NB4 (cell line): ENCODE measurements at places on chromosomes 11 and 22.

DNA sequence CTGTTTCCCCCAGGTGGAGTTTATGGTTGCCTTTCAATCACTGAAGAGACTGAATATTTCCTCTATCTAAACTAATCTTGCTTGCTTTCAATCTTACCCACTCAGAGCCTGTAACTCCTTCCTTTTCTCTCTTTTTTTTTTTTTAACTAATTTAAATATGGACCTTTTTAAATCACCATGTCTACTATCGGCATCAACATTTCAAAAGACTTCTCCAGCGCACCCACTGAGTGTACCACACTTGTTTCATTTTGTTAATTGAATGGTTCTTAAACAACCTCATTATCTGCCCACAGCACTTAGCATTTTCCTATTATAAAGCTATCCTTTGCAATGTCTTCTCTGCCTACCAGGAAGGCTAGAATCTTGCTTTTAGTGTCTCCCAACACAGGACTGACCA, 1212.5 kb downstream of the LRRC4C start:
- no peak for DNase-seq

DNA sequence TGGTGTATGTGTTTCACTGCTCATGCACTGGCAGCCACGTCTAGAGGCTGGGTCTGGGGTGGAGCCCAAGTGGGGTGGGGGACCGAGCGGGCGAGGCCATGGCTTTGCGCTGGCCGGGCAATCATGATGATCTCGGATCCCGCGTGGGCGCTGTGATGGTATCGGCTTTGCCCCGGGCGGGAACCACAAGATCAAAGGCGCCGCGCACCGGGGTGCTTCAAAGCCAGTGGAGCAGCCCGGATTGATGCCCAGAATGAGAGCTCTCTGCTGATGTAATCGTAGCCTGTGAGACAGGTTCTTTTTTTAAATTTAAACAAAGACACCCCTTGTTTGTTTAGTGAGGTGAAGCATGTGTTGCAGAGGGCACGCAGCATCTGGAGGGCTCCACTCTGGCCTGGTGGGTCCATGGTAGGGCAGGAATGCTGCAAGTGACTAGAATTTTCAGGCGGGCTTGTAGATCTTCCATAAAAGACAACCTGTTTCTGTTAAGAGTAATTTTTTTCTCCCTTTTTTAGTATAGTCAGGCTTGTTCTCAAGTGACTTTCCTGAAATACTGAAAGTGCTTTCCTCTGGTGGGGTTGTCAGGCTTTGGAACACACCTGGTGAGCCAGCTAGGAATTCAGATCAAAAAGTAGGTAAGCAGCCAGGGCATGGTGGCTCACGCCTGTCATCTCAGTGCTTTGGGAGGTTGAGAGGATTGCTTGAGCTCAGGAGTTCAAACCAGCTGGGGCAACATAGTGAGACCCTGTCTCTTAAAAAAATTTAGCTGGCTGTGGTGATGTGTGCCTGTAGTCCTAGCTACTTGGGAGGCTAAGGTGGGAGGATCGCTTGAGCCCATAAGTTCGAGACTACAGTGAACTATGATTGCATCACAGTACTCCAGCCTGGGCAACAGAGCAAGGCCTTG, 40.7 kb downstream of the ZNRF3 start:
- DNase-seq: no peak

GRCh38 chr22:47029244-47030074, 267.0 kb downstream of the TBC1D22A start:
- DNase-seq: no peak

DNA sequence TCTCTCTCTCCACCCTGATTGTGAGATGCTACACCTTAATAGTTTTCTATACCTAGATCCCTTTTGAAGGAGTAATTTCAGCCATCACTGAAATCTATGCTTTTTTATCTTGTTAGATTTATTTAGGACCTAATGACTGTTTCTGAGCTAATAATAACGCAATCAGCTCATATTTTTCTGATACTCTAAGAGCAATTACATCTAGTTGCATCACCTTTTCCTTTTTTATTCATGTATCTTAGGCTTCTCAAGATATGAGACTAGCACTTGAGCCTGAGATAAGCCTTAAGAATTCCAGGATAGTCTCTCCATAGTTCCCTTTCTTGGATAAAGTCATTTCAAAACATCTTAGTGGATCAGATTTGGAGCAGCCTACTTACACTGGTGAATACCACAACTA, 25.1 kb upstream of the CAVIN3 start:
- DNase-seq: no peak

DNA sequence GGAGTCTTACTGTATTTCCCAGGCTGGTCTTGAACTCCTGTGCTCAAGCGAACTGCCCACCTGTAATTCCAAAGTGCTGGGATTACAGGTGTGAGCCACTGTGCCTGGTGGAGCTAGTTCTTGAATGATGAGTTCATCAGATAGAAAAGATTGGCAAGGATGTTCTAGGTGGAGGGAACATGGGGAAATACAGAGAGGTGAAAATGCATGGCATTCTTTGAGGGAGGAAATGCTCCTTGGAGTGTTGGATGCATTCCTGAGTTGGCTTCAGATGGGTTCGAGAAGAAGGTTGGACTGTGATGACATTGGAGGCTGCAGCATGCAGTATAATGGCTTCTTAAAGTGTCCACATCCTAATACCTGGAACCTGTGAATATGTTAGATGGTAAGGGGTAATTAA, 4.4 kb downstream of the DDX10 start:
- DNase-seq: no peak

GRCh38 chr22:44664149-44664548, 37.9 kb upstream of the PRR5 start:
- DNase-seq: peak; percentile 80

DNA sequence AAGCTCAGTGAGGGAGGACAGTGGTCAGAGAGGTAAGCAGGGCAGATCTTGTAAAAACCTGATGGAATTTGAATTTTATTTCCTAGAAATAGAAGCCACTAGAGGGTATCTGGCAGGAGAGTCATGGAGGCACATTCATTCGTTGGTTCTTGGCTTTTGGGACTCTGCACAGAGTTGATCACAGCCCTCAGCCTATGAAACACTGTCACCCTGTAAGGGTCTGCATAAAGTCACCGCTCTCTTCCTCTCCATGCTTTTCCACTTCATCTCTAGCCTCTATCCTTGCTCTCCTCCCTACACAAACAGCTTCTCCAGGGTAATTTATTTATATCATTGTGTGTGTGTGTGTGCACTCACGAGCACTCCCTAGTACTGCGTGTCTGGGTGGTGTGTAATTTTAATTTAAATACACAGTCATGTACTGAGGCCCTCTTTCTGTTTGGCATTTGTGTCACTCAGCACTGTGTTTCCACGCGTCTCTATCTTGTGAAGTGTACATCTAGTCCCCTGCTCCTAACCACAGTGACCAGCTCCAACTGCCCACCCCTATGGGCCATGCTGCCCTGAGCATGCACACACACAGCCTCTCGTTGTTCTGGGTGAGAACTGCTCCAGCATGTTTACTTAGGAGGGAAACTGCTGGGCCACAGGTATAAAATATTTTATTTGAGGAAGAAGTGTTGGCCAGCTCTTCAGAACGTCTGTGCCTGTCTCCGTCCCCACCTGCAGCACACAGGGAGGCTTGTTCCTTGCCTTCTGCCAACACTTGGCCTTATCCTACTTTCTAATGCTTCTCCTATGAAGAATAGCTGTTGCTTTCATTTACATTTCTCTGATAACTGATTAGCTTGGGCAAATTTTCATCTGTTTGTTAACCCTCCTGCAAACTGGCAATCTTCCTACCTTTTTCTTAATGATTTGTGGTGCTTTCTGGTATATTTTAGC, 4.5 kb downstream of the KCNQ1OT1 start:
- no peak for DNase-seq

- no peak for DNase-seq
Measured at GRCh38 chr22:39666926-39667325, 96.4 kb downstream of the CACNA1I start.

DNA sequence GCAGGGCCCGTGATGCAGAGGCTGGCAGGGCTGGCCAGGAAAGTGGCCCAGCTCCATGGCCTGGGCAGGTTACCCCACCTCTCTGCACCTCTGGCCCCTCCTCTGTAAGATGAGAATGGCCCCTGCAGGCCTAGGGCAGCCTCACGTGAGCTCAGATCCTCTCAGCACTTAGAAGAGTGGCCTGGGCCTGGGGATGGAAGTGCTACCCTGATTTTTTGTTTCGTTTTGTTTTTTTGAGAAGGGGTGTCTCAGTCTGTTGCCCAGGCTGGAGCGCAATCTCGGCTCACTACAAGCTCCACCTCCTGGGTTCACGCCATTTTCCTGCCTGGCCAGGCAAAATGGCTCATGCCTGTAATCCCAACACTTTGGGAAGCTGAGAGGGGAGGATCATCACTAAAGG, 982 bp downstream of the APOBEC3H start:
- DNase-seq: no peak

DNA sequence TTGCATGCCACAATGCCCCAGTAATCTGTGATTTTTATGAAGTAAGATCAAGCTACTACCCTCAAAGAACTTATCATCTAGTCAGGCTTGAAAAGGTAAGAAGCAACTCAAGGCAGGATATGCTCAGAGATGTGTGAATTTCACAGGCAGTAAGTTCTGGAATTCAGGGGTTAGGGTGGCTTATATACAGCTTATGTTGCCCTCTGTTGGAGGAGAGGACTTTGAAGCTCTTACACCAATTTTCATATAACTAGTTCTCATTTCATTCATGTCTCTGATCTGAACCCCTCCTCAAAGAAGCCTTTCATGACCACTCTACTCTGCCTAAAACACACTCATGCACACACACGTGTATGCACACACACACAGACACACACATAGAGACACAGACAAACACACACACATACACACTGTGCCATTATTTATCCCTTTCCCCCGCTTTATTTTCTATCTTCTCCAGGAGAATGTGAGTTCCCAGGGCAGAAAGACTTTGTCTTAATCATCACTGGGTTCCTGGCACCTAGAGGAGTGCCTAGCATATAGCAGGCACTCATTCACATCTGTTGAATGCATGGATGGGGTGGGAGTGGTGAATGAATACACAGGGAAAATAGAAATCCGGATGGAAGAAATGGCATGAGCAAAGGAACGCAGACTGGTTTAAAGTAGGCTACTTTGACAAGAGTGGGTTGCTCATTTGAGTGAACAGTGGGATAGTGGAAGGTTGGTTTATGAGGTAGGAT, 220.7 kb upstream of the ZBED5 start:
- DNase-seq: no peak

- no peak for DNase-seq
Measured at GRCh38 chr11:41826085-41826484, 366.6 kb upstream of the LRRC4C start.

DNA sequence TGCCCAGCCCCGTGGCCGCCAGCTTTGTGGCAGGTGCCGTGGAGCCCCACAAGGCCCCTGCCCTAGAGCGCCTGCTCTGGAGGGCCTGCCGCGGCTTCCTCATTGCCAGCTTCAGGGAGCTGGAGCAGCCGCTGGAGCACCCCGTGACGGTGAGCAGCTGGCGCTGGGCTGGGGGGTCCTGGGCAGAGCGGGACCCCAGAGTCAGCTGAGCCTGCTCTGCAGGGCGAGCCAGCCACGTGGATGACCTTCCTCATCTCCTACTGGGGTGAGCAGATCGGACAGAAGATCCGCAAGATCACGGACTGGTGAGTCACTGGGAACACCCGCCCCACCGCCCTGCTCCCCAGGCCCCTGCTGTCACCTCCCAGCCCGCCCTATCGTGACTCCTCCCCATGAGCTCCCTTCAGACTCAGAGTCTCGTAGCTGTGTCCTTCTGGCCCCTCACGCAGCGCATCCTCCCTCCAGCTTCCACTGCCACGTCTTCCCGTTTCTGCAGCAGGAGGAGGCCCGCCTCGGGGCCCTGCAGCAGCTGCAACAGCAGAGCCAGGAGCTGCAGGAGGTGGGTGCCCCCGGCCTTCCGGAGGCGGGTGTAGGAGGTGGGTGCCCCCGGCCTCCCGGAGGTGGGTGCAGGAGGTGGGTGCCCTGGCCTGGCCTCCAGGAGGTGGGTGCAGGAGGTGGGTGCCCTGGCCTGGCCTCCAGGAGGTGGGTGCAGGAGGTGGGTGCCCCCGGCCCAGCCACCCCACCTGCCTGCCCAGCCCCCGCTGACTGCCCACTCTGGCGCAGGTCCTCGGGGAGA, 4.7 kb downstream of the TCIRG1 start:
- DNase-seq: peak; percentile 96

- DNase-seq: no peak
Measured at GRCh38 chr11:72301486-72301885, 57.5 kb upstream of the PHOX2A start.

DNA sequence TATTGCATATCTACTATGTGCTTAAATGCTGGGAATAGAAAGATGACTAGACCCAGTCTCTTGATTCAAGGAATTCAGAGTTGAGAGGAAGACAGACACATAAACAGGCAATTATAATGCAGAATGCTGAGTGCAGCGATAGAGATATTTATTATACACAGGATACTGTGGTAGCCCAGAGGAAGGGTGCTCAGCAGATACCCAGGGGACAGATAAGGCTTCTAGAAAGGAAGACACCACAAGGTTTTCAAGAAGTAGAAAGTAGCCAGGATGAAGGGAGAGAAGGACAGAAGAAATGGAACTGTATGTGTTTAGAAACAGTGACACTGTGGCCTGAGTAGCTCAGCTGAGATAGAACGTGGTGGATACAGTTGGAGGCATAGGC, 79.4 kb upstream of the NNMT start:
- no peak for DNase-seq

- DNase-seq: no peak
Measured at GRCh38 chr11:37907436-37908218, 1309.6 kb upstream of the RAG2 start.

DNA sequence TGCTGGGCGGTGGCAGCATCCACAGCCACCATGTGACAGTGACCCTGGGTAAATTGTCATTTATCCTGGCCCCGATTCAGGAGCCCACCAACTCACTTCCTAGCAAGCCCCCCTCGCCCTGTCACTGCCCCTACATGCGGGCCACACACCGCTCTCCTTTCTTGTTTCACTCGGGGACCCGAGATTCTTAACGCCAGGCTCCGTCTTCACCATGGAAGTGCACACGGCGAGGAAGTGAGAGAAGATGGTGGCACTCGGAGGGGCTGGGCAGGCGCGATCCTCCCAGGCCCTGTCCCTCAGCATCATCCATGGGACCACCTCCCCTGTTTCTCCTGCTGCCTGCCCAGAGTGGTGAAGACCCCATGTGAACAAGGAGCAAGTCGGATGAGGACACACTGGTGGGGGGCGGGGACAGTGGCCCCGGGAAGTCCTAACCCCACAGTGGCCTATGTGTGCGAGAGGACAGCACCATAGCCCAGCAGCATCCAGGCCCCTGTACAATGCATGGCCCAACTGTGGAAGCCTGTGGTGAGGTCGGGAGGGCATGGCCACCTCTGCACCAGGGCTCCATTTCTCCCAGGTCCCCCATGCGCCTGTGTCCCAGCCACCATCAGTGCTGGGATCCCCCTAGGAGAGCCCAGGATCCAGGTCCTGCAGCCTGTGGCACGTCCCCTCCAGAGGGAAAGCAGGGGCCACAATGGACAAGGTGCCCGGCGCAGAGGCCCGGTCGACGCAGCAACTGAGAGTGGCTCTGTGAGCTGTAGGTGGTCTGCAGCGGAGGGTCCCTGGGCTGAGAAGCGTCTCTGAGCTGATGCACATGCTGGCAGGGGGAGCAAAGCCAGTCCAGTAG, 262.8 kb downstream of the BRD1 start:
- no peak for DNase-seq

DNA sequence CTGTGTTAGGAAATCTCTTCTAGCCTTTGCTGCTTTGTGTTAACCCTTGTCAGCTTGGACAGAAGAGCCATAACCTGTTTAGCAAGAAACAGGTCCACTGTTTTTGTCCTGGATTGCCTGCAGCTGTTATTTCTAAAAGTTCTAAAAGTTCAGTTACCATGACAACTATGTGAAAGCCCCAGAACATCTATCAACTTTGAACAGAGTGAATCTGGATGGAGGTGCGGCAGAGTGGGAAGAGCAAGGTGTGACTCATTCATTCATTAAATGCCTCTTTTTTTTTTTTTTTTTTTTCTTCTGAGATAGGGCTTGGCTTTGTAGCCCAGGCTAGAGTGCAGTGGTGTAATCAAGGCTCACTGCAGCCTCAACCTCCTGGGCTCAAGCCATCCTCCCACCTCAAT, 50.5 kb downstream of the RBX1 start:
- DNase-seq: no peak
